ENCODE measurements at places on chromosomes 13 and 19. TPM values are rescaled to one million over a fixed set of nuclear protein-coding genes. Genes with fewer than 3 reads are reported as not detected.
A peak's percentile ranks its signal among the peaks of the same experiment; 100 is the strongest.

The SERPINE3 gene
- total RNA-seq, result not detected

The ZNF878 gene
- 0.49 TPM for total RNA-seq

The CEACAM16 gene
- not detected for total RNA-seq

The VSTM2B gene
- total RNA-seq, result not detected

GRCh38 chr19:52535771-52536447 is 8.4 kb downstream of the ZNF808 start:
- peak; percentile 96 for DNase-seq

The ITGBL1 gene
- total RNA-seq, result not detected

The IL4I1 gene
- total RNA-seq, result 40.4 TPM

DNA sequence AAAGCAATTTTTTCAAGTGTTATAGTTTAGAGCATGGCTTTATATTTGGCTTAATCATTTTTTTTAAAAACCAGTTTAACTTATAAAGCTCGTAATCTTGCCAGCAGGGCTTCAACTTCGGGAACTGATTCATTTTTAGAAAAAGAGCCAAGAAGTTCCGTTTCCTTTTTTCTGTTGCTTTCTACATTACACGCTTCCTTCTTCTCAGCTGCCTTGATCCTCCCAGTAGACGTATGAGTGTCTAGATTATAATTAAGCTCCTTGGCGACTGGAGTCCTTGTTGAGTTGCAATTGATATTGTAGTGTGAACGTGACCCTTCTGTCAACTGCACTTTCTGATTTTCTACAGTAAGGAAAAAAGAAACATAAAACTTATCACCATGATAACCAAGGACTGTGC is 497.2 kb downstream of the DIAPH3 start:
- no peak for DNase-seq

The PPM1N gene
- total RNA-seq, result 1.3 TPM

GRCh38 chr19:46892252-46893179 is 31.7 kb downstream of the ARHGAP35 start:
- DNase-seq, result no peak

The JSRP1 gene
- 0.91 TPM for total RNA-seq

DNA sequence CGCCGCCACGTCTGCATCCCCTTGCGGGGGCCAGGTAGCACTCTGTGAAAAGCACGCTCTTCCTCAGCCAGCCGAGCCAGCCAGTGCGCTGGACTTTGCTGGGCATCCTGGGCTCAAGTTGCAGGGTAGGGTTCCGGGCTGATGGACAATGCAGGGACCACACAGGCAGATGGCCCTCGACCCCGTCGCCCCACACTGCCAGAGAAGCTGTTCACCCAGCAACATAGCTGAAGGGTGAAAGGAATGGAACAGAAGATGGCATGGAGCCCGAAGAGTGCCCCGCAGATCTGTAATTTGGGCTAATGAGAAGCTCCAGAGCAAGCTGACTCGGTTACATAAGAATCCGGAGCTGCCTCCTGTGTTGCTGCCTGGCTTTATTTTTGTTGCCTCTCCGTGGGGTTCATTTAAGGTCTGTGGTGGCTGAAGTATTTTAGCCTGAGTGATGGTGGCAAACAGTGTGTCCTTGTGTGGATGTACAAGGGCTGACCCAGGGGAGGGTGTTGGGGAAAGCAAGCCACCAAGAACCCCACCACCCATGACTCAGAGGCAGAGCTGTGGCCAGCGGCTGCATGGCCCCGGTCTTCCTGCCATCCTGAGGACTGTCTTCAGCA is 105.8 kb downstream of the SOX1 start:
- no peak for DNase-seq

The CLEC17A gene
- not detected for total RNA-seq

The NLRP5 gene
- not detected for total RNA-seq

The WASF3 gene
- 0.07 TPM for total RNA-seq

- no peak for DNase-seq
Observed at GRCh38 chr19:3309724-3310123, 56.7 kb upstream of the NFIC start.

The ZNF816 gene
- total RNA-seq, result 8.9 TPM

DNA sequence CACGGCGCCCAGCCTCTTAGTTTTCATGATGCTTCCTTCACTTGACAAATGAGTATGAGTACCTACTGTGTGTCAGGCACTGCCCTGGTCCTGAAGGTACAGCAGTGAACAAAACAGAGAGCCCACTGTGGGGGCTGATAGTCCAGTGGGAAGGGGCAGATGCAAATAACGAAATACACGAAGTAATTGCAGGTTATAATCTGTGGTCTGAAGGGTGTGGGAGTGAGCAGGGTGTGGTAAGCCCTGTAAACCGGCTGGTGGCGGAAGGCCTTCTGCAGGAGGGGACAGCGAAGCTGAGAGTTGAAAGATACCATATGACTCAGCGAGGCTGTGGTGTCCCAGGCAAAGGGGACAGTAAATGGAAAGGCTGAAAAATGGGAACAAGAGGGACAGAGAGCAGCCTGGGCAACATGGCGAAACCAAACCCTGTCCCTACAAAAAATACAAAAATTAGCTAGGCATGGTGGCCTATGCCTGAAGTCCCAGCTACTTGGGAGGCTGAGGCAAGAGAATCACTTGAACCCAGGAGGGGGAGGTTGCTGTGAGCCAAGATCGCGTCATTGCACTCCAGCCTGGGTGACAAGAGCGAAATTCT is 60.5 kb downstream of the MAP4K1 start:
- DNase-seq, result peak; percentile 70

DNA sequence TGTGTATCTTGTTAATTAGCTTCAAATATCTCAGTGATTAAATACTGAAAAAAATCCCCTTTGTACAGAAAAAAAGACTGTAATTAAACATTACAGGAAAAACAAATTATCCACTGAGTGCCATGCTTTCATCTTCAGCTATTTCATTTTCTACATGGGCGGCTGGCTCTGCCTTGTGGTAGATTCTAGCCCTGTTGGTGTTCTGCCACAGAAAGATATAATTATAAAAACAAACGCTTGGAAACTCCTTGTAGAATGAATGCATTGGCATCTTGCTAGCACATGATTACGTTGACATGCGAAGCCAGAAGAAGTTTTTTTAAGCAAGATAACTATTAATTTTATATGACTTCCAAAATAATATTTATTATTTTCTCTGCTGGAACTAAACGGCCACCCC is 496.8 kb downstream of the MYO16 start:
- DNase-seq, result no peak

DNA sequence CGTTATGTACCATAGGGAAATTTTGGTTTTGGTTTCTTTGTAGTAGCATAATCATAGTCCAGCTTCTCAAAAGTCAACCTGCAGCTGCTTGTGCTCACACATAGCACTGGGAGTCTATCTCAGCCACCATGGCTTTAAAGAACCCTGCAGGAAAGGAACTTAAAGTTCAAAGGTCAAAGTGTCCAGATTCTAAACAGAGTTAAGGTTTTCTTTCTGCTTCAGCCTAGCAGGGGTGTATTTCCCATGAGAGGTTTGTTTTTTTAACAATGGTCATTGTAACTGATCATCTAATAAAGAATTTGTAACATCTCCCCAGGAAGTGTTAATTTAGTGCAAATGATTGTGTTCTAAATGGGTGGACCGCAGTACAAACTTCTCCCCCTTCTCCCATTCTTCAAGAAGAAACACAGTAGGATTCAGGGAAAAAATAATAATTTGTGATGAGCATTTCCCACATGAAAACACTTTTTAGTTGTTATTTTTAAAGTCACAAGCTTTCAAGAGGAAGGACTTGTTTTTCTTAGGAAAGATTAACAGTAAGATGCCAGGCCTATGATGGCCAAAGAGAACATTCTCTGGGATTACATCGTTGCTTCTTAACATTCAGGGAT is 168.0 kb downstream of the EFNB2 start:
- no peak for DNase-seq

- no peak for DNase-seq
Observed at GRCh38 chr19:29841559-29842367, 30.0 kb downstream of the CCNE1 start.

GRCh38 chr19:38527466-38528136 is 90.2 kb downstream of the MAP4K1 start:
- DNase-seq, result peak; percentile 71

The SIGLEC6 gene
- 0.95 TPM for total RNA-seq

The ADAT3 gene
- 10.6 TPM for total RNA-seq

DNA sequence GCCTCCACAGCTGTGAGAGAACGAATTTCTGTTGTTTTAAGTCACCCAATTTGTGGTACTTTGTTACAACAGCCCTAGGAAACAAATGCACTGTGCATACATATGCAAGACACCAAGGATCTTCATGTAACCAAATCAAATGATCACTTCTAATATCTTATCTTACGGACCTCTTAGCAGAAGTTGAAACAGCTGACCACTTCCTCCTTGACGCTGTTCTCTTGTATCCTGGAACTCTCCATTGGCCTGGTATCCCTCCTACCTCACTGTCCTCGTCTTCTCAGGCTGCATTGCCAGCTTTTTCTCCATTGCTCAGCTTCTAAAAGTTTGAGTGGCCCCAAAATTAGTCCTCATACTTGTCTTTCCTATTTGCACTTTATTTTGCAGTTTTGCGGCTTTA is 200.4 kb downstream of the DLEU7 start:
- no peak for DNase-seq

Data from activated CD4-positive, alpha-beta T cell treated with anti-CD3 and anti-CD28 coated beads, Interleukin-2, amount 10 ng/mL, durations not matched to agents 24 days and 14 days (primary cell).